ENCODE measurements at places on chromosomes 12 and 14.

- DNase-seq: no peak
Measured at GRCh38 chr14:88241810-88242209, 81.3 kb downstream of the KCNK10 start.

- DNase-seq: no peak
Measured at GRCh38 chr14:48914382-48914781, 671.8 kb downstream of the RPS29 start.

- DNase-seq: no peak
Measured at GRCh38 chr12:20011200-20011599, 357.1 kb upstream of the PDE3A start.

- DNase-seq: no peak
Measured at GRCh38 chr12:41055875-41056577, 132.1 kb upstream of the PDZRN4 start.
